Right kidney (tissue), 9 donors: ENCODE measurements at places on chromosomes 7 and 10.
A peak's percentile ranks its signal among the peaks of the same experiment; 100 is the strongest.

DNA sequence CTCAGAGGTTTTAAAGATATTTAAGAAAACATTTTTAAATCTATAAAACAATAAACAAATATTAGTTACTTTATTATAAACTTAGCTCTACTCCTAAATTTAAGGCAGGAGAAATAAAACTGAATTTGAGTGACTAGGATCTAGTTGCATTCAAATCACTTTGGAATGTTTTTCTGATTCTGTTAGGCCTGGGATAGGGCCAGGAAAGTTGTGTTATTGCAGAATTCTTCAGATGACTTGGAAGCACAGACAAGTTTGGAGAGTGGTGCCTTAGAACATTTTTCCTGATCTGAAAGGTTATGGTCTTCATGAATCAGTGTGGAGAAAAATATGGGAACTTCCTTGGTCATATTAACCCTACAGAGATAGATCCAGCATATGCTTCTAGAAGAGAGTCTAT lies 15.6 kb upstream of the SLC25A13 start:
- DNase-seq: no peak

- DNase-seq: no peak
Observed at GRCh38 chr7:133195868-133196267, 57.0 kb upstream of the EXOC4 start.

GRCh38 chr7:155705623-155706360 lies 61.3 kb downstream of the RBM33 start:
- DNase-seq: no peak

DNA sequence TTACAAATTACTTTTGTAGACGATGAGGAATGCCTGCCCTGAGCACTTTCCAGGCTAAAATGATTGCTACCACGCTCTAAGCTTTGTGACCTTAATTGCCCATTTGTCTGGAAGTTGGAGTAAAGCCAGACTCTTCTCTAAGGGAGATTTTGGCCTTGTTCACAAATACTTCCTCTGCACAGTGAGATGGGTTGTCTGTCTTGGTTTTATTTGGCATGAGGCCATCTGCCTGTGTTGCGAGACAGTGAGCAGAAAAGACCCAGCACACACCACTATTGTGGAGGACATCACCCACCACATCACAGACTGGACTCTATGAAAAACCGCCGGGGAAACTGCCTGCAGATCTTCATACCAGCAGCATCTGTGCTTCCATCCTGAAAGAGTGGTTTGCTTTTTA lies 138.4 kb downstream of the BICC1 start:
- no peak for DNase-seq

- DNase-seq: peak; percentile 22
Observed at GRCh38 chr10:62264702-62265436, 3.8 kb downstream of the RTKN2 start.

DNA sequence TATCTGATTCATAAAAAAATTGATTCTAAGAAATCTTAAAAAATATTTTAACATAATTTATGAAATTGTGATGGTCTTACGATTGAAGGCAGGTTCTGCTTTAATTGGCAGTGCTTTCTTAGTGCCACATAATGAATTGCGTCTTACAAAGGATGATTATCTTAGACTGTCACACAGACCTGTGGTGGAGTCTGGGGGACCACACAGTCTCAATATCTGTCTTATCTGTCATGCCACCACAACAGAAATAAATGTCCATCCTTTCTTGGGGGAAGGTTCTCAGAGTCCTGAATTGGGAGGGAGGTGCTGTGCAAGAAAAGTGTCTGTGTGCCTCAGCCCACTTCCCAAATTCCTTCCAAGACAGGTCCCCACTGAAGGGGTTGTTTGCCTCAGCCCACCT lies 34.0 kb downstream of the ZDHHC6 start:
- no peak for DNase-seq

DNA sequence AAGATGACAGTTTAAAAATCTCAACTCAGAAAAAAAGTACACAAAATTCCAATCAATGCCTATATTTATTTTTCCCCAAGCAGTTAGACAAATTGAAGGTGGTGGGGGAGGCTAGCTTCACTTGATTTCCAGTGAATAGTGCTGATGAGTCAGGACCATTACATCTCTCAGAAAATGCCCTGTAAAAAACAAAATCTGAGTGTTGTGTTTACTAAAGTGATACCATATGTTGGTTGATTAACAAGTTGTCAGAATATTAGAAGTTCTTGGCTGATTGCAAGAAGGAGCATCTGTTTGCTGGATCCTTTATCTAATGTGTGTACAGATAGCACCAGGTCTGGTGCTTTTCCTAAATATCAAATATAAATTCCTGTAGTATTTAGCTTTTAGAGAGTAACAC lies 31.3 kb upstream of the KIAA1217 start:
- DNase-seq: no peak

DNA sequence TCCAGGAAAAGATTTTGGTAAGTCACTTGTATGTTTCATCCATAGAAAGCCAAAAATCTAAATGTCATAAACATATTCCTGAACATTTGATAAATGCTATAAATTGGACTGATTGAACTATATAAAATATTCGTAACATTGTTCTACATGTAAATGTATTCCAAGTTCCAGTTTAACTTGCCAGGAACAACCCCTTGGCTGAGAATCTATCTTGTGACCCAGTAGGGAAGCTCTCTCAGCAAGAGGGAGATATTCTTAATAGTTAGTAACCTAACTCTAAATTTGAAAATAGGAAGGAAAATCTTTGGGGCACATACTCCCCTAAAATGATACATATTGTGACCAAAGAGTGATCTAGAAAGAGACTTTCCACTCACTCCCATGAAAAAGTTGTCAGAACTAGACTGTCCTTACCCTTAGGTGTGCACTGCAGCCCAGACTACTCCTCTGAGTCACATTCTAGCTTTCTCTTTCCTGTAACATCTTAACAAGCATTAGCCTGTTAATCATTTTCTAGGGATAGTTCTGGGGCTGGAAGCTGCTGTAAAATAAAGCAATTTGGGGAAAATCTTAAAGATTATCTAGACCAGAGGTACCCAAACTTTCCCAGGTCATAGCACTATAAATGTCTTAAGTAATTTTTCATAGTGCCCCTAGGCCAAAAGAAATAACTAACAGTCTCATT lies 73.7 kb upstream of the SKAP2 start:
- DNase-seq: no peak

DNA sequence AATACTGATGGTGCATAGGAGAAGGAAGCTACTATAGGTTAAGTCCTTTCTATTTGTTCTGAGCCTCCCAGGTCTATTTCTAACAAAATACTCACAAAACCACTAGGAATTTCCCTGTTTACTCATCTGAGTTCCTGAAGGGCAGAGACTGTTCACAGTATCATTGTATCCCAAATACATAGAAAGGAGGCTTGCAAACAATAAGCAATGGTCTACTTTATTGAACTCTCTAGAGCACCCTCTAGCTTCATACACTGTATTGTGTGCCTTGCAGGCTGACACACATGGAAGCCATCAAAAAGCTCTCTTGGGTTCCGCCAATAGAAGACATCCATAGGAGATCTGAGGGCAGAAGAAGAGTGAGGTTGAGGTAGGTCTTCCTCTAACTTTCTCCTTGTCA lies 826.1 kb downstream of the GRM8 start:
- DNase-seq: no peak

DNA sequence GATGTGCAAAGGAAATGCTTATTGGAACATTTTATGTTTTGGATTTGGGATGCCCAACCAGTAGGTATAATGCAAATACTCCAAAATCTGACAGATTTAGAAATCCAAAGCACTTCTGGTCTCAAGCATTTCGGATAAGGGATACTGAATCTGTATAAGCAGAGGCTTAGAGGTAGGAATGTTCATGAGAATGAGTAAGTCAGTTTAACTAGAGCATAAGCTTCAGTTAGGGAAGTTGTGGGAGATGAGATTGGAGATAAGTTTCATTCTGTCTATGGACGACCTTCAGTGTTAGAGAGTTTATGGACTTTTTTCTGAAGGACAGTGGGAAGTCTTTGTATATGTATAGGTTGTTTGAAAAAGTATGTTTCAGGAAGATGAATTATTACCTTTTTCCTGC lies 10.4 kb downstream of the TAX1BP1 start:
- DNase-seq: no peak

DNA sequence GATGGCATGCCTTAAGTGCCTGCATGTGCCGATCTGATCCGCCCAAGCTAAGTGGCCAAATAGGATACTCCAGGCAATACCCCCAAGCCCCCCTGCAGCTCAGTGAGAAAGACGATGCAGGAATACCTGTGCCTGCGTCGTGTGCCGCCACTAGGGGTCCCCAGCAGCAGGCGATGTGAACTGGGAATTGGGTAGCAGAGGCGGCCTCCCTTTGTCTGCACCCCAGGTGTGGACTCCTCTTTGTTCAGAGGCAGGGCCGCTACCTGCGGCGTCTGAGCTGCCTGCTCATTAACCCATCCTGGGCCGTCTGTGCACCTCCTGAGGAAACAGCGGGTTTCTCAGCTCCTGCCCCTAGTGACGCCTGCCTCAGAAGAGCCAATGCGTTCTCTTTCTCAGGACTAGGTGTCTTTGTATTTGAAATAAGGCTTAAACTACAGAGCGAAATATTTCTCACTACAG lies 4.8 kb upstream of the CHN2 start:
- peak; percentile 68 for DNase-seq
